ENCODE measurements at places on chromosomes 5 and 9. TPM values are rescaled to one million over a fixed set of nuclear protein-coding genes. Genes with fewer than 3 reads are reported as not detected.
A peak's percentile ranks its signal among the peaks of the same experiment; 100 is the strongest.

DNA sequence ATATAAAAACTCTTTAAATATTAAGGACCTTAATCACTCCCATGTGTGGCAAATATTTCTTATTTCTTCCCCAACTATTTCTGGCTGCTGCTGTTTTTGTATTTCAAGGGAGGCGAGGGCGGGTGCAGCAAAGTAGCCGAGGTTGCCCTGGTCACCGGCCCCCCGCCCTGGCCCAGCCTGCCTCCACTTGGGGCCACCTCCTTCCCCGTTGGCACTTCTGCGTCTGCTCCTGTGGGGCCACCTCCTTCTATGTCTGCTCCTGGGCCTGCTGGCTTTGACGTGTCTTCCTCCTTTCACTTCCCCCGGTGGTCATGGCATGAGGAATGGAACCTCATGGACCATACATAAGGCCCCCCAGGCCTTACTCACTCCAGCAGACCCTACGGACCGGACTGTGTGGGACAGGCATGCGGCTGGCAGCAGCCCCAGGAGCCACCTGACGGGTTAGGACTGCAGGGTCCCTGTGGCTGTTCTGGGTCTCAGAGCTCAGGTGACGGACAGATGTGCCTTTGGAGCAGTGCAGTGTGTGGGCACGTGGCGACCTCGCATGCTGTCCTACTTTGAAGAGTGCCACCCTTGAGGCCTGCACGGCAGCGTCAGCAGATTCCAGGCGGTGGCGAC lies 5.8 kb upstream of the ENTPD8 start:
- no peaks in the 10 kb centered on the region for H3K27me3 ChIP-seq
- DNase-seq: no peak
- H3K36me3 ChIP-seq: no peaks in the 10 kb centered on the region

Gene FCN2
- total RNA-seq: not detected

DNA sequence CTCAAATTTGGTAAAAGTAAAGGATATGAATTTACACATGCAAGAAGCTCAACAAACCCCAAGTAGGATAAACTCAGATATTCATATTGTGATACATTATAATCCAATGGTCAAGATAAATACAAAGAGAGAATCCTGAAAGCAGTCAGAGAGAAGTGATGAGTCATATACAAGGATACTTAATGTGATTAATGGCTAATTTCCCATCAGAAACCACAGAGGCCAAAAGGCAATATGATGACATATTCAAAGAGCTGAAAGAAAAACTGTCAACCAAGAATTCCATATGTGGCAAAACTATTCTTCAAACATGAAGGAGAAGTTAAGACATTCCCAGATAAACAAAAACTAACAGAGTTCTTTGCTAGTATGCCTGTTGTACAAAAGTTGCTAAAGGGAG lies 19.5 kb upstream of the IRF1 start:
- H3K27me3 ChIP-seq: no peaks in the 10 kb centered on the region
- no peak for DNase-seq
- H3K4me1 ChIP-seq: no peaks in the 10 kb centered on the region
- H3K27ac ChIP-seq: no peak overlapping the region
- no peak overlapping the region for H3K4me3 ChIP-seq
- H3K36me3 ChIP-seq: no peaks in the 10 kb centered on the region

Gene FAT2
- 0.59 TPM for total RNA-seq

GRCh38 chr5:58763390-58763789 lies 180.5 kb downstream of the RAB3C start:
- DNase-seq: no peak
- H3K4me3 ChIP-seq: no peak overlapping the region
- H3K27ac ChIP-seq: no peak overlapping the region

Gene MZB1
- total RNA-seq: 1.6 TPM

DNA sequence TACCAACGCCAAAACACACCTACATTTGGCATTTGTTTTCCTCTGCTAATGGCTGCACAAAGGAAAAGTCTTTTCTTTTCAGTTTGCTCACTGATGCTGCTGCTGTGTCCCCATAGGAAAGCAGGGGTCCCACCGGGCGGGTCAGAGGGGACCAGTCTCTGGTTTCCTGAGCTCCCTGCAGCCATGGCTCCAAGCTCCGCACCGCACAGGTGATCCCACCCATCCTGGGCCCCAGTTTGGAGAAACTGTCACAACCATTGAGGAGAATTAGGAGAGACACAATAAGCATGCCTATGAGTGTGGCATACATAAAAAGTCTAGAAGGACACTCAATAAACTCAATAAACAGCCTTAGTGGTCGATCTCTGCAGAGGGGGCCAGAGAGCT lies 19.9 kb downstream of the MED10 start:
- no peak for DNase-seq
- no peak overlapping the region for H3K27ac ChIP-seq
- H3K4me1 ChIP-seq: peaks cover 10% of the 10 kb centered on the region
- no peaks in the 10 kb centered on the region for H3K27me3 ChIP-seq
- H3K36me3 ChIP-seq: no peaks in the 10 kb centered on the region

DNA sequence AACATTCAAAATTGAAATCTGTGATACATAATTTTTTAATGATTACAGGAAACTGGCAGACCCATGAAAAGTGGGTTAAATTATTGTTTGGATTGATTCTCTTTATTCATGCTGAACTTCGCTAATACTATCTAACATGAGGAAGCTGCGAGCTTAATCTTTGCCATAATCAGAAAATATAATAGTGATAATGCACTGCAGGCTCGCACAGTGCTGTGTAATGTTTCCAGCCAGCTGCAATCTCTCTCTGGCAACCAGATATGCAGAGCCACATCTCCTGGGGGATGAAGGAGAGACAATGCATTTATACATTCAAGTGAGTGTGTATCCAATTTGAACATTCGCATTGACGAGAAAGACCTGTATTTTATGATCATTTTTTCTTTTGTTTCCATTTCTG lies 669.7 kb upstream of the RGMB start:
- no peaks in the 10 kb centered on the region for H3K4me1 ChIP-seq
- no peaks in the 10 kb centered on the region for H3K36me3 ChIP-seq
- H3K4me3 ChIP-seq: no peak overlapping the region
- no peaks in the 10 kb centered on the region for H3K27me3 ChIP-seq
- no peak for DNase-seq

Gene ARL14EPL
- total RNA-seq: not detected

DNA sequence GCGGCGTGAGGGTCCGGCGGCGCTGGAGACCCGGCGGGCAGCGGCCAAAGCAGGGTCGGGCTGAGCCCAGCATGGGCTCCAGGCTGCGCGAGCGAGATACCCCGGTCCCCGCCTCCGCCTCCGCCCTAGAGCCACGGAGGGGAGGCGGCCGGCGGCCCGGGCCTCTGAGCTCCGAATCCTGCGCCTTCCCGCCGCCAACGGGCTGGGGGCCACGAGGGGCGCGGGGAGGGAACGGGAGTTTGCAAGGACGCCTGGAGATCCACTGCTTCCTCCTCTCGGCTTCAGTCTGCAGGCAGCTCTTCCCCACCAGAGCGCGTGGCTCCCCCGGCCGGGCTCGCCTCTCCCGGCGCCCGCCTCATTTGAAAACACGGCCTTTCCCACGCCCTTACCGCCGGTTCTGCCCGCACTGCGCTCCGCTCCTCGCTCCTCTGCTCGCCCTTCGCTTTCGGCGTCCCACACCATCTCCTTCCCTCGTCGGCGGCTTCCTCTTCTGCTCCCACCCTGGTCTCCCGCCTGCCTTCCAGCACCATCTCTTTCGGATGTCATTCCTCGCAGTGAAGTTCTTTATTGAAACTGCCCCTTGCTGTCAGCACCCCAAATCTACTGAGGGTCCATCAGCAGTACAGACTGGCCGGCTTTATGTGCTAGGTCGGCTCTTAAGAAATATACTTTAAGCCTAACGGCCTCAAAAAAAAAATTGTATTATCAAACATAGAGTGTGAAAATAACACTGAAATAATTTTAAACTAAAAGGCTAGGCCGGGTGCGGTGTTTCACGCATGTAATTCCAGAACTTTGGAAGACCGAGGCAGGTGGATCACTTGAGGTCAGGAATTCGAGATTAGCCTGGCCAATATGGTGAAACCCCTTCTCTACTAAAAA lies 105.0 kb upstream of the FAM120A start:
- no peaks in the 10 kb centered on the region for H3K27me3 ChIP-seq
- H3K27ac ChIP-seq: peak overlapping the region; percentile 90
- H3K36me3 ChIP-seq: 0 out of 2 replicates have a peak, but pooled peaks cover 2% of the 10 kb centered on the region
- H3K4me1 ChIP-seq: peaks cover 34% of the 10 kb centered on the region

DNA sequence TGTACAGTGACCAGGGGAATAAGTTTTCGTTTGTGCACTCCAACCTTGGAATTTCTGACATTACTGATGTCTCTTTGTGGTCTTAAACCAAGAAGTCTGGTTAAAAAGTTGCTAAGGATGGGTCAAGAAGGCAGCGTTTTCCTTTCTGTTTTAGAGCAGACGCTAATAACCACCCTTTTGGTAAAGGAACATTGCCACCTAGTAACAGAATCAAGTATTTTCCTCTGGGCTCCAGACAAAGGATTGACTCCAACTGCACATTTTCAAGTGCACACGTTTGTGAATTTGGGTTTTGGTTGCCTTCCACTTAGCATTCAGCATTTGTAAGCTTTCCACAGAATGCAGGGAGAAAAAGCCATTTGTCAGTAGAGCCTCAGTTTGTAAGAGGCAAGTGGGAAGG lies 22.2 kb upstream of the CEP78 start:
- no peak overlapping the region for H3K4me3 ChIP-seq
- H3K27me3 ChIP-seq: no peaks in the 10 kb centered on the region
- H3K4me1 ChIP-seq: 0 out of 2 replicates have a peak, but pooled peaks cover 8% of the 10 kb centered on the region
- peak; percentile 45 for DNase-seq
- H3K36me3 ChIP-seq: no peaks in the 10 kb centered on the region

- no peaks in the 10 kb centered on the region for H3K36me3 ChIP-seq
- no peaks in the 10 kb centered on the region for H3K27me3 ChIP-seq
- no peak overlapping the region for H3K27ac ChIP-seq
- H3K4me3 ChIP-seq: no peak overlapping the region
- no peaks in the 10 kb centered on the region for H3K4me1 ChIP-seq
Measured at GRCh38 chr9:136930014-136930413, 14.5 kb downstream of the FBXW5 start.

DNA sequence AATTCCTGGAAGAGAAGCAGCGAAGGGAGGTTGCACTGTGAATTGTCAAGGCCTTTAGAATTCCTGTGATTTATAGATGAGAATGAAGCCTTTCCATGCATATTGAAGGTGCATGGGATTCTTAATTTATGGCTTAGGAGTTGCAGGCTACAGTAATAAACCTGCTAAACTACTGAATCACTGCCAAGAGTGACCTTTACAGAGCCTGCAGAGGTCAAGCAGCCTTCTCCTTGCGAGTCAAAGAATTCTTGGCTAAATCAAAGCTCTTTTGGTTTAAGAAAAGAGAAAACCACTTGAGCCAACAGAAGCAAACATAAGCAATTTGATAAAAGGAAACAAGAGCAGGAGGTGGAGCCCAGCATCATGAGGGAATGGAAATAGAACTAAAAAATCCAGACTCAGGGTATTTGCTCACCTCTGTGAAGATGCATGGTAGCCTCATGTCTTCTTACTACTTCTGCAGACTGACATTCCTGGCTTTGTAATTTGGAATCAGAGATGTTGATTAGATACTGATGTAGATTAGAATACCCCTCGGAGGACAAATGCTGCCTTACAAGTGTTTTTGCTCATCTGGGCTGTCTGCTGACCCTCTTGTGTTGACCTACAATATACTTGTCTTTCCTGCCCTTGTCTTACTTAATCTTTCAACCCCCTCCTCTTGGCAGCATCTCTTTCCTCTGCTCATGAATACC lies 90.3 kb upstream of the IFNK start:
- H3K36me3 ChIP-seq: no peaks in the 10 kb centered on the region
- H3K27me3 ChIP-seq: no peaks in the 10 kb centered on the region
- H3K4me3 ChIP-seq: no peak overlapping the region
- H3K4me1 ChIP-seq: peaks cover 33% of the 10 kb centered on the region
- peak; percentile 43 for DNase-seq

Data from GM23338 (cell line).